Stimulated activated naive CD8-positive, alpha-beta T cell treated with anti-CD3 and anti-CD28 coated beads, Interleukin-15, amount 100 ng/mL, for 72 hours (primary cell): ENCODE measurements at places on chromosomes 6 and 20.

DNA sequence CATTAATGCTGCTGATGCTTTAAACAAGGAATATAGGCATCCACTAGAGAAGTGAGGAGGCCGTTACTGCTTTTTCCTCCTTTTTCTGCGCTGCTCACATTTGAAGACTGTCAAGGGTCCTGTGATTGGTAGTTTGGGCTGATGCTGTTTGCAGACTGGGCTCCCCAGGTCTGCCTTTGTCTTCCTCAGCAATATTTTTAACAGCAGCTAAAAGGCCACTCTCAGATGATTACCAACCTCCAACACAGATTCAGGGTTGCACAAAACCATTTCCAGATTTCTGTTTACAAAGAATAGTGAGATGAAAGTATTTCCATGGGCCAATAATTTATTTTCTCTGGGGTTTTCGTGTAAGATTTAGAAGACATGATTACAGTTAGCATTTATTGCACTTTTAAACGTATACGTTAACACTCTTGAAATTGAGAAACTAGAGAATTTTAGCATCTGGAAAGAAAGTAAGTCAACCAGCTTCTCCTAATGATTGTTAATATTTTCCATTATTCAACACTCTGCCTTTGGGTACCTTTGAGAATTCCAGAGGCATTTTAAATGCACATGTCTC is 475.3 kb upstream of the SOX4 start:
- DNase-seq = no peak

DNA sequence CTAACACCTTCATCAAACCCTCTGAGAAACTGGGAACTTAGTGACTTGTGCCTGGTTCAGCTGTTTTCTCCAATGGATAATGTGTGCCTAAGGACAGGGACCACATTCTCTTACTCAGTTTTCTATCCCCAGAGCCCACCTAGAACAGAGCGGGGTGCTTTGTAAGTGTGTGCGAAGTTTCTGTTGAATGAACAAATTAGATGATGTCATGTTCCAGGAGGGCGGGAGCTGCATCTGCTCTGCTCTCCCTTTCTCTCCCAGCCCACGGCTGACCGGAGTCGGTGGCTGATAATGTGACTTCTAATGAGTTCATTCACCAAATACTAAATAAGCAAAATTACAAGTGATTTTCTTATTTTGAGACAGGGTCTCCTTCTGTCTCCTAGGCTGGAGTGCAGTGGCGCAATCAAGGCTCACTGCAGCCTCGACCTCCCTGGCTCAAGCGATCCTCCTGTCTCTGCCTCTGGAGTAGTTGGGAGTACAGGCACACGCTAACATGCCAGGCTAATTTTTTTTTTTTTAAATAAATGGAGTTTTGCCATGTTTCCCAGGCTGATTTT is 60.7 kb upstream of the FNDC1 start:
- DNase-seq = no peak

- no peak for DNase-seq
Observed at GRCh38 chr6:14763616-14764015, 482.3 kb upstream of the JARID2 start.

- no peak for DNase-seq
Observed at GRCh38 chr20:43669332-43669731, 2.4 kb downstream of the MYBL2 start.

- DNase-seq = no peak
Observed at GRCh38 chr20:23298926-23299672, 51.5 kb upstream of the NXT1 start.

DNA sequence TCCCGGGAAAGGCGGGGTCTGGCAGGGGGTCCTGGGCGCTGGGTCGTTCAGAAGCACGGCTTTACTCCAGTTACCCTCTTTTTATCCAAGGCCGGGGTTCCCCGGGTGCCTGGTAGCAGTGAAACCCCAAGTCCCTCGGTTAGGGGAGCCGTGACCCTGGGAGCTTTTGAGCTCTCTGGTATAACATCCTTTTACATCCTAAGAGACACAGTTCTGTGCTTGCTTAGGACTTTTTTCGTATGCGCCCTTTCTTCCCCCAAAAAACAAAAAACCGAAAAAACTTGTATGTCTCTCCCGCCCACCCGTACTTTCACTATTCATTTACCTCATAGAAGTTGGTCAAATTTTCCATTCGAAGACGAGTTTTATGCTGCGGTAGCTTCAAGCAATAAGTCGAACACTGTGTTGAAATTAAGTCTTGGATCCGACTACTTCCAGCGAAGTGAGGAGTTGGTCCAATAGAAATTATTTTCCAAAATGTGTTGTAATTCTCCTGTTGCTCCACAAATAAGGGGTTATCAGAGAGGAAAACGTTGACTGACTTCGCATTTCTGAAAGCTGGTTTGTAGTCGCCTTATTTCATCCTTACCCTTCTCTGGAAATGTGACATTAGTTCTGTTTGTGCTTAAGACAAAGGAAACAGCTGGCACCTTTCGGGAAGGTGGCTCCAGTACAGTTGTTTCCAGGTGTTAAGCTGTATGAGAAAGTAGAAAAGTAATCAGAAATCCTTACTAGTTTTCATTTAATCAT is 816 bp upstream of the MAN1A1 start:
- DNase-seq = no peak

- no peak for DNase-seq
Observed at GRCh38 chr6:82118150-82118562, 129.4 kb downstream of the IBTK start.

GRCh38 chr20:58233393-58233792 is 4.9 kb upstream of the ANKRD60 start:
- no peak for DNase-seq

- no peak for DNase-seq
Observed at GRCh38 chr20:8330785-8331695, 199.0 kb downstream of the PLCB1 start.
